Activated CD8-positive, alpha-beta T cell treated with anti-CD3 and anti-CD28 coated beads, Interleukin-2, amount 10 ng/mL, durations not matched to agents 7 days and 5 days (primary cell): ENCODE measurements at places on chromosomes 12 and 14. TPM values are rescaled to one million over a fixed set of nuclear protein-coding genes. Genes with fewer than 3 reads are reported as not detected.

- peaks cover 53% of the 10 kb centered on the region for H3K27me3 ChIP-seq
- H3K4me3 ChIP-seq: peak overlapping the region; percentile 54
- H3K4me1 ChIP-seq: peaks cover 16% of the 10 kb centered on the region
- H3K36me3 ChIP-seq: no peaks in the 10 kb centered on the region
- DNase-seq: peak; percentile 51
These were observed 1.4 kb downstream of the FIGNL2 start for GRCh38 chr12:51846911-51847642.

GRCh38 chr14:92698393-92698792, 50.0 kb downstream of the LGMN start:
- H3K27me3 ChIP-seq: peaks cover 25% of the 10 kb centered on the region
- peaks cover under 1% of the 10 kb centered on the region for H3K4me1 ChIP-seq
- DNase-seq: no peak
- no peaks in the 10 kb centered on the region for H3K36me3 ChIP-seq
- no peak overlapping the region for H3K27ac ChIP-seq

- H3K4me1 ChIP-seq: no peaks in the 10 kb centered on the region
- H3K27me3 ChIP-seq: peaks cover 4% of the 10 kb centered on the region
- no peaks in the 10 kb centered on the region for H3K36me3 ChIP-seq
- no peak overlapping the region for H3K27ac ChIP-seq
- no peak overlapping the region for H3K4me3 ChIP-seq
- DNase-seq: no peak
These were observed 13.7 kb downstream of the MYBPC1 start for GRCh38 chr12:101608301-101609133.

LRP6 gene
- 0.37 TPM for total RNA-seq

SERPINA9 gene
- total RNA-seq: not detected

NKX2-1 gene
- total RNA-seq: not detected
